AG10803 (cell line): ENCODE measurements at places on chromosomes 16 and 17.

DNA sequence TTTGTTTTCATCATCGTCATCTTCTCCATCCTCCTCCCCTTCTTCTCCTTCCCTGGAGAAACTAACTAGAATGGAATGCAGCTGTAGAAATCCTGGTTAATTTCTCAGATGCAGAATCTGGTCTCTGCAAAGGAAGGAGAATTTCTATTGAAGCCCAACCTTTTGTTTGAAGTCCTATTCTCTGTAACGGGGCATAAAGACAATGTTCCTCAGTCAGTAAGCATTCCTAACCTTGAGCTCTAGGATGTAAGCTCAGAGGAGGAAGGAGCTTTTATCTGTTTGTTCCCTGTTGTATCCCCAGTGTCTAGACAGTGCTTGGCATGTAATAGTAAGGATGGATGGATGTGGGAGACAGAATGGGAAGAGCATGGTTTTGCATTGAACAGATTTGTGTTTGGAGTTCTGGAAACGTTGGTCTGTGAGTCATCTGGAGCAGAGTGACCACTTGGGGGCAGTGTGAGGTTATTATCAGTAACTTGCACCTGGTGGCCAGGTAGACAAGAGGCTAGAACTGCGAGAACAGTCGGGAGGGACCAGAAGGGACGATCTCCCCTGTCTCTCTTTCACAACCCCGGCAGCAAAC lies 363.7 kb downstream of the SNX29 start:
- DNase-seq = peak; percentile 82

DNA sequence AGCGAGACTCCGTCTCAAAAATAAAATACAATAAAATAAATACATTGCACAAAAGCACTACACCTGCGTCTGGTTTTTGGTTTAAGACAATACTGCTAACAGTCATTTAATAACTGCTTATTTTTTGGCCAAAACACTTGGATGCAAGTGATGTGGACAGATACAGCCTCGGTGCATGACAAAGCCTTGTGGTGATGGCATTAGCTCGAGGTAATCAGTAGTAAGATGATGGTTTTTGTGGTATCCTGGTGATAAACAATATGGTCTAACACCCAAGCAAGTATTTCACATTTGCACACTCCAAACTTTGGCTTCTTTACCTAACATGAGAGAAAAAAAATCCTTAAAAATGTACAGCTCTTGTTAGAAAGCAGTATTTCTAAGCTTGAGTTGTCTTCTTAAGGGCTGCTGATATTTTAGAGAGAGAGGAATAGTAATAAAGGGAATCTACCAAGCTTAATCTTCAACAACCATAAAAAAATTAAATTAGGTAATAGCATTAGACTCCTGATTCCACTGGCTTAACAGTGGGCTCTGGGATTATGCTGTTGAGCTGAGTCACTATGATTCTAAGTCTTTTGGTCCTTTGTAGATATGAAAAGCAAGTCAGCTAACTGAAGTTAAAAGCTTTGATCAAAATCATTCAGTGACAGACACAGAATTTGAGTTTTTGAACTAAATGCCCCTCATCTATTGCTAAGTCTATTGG lies 111.1 kb downstream of the VPS53 start:
- DNase-seq = no peak

DNA sequence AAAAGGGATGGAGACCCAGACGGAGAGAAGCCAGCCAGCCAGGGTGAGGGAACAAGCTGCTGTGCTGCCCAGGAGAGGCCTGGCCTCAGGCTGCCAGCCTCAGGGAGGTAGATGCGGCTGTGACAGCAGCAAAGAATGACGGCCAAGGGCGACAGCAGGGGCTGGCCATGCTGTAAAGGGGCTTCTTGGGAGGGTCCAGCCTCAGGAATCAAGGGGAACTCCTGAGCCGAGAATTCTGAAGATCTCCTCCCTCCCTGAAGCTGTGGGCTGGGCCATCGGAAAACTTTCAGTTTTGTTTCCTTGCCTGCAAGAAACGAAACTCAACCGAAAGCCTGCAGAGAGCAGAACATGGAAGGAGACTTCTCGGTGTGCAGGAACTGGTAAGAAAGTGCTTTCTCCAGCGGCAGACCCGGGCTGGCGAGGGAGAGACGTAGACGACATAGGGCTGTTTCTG lies at the start of gene XAF1:
XAF1 (plus strand) TSS at position 316 of the 454 bp plus-strand sequence; CDS start at position 349, 33 bp downstream.
- peak; percentile 63 for DNase-seq

- DNase-seq = peak; percentile 68
Observed at GRCh38 chr17:32253117-32253611, 12.5 kb upstream of the RHBDL3 start.

DNA sequence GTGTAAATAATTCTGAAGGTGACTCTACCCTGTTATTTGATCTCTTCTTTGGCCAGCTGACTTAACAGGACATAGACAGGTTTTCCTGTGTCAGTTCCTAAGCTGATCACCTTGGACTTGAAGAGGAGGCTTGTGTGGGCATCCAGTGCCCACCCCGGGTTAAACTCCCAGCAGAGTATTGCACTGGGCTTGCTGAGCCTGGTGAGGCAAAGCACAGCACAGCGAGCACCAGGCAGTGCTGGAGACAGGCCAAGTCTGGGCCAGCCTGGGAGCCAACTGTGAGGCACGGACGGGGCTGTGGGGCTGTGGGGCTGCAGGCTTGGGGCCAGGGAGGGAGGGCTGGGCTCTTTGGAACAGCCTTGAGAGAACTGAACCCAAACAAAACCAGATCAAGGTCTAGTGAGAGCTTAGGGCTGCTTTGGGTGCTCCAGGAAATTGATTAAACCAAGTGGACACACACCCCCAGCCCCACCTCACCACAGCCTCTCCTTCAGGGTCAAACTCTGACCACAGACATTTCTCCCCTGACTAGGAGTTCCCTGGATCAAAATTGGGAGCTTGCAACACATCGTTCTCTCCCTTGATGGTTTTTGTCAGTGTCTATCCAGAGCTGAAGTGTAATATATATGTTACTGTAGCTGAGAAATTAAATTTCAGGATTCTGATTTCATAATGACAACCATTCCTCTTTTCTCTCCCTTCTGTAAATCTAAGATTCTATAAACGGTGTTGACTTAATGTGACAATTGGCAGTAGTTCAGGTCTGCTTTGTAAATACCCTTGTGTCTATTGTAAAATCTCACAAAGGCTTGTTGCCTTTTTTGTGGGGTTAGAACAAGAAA lies 5.1 kb downstream of the STH start:
- peak; percentile 24 for DNase-seq

DNA sequence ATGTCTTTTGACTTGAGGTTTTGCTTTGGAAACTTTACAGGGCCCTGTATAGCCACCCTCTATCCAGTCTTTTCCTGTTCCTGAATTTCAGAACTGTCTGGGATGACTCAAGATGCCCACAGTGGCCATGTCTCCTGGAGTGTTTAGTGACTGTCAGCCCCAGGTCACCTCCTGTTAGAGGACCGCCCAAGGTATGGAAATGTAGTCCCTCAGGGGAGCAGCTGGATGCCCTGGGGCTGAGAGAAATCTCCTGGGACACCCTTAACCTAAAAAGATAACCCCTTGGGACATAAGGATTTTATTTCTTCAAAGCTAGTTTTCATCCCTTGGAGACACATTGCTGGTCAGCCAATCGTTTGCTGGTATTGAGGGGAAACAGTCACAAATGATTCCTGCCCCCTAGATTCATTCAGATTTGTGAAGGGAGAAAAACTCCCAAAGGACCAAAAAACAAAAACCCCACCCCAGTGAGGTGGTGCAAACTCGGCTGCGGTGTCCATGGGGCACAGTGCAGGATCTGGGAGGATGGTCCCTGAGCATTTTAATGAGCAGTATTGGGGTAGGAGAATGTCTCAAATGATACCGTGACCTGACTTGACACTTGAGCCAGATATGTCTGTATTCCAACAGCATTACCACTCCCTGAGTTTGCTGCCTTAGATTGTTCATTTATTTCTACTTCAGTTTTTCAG lies 1.7 kb downstream of the ZNF267 start:
- DNase-seq = peak; percentile 50

GRCh38 chr16:81008505-81008789 lies 1.4 kb downstream of the CENPN start:
- no peak for DNase-seq

- peak; percentile 30 for DNase-seq
Observed at GRCh38 chr16:79838496-79839259, 238.1 kb upstream of the MAF start.

DNA sequence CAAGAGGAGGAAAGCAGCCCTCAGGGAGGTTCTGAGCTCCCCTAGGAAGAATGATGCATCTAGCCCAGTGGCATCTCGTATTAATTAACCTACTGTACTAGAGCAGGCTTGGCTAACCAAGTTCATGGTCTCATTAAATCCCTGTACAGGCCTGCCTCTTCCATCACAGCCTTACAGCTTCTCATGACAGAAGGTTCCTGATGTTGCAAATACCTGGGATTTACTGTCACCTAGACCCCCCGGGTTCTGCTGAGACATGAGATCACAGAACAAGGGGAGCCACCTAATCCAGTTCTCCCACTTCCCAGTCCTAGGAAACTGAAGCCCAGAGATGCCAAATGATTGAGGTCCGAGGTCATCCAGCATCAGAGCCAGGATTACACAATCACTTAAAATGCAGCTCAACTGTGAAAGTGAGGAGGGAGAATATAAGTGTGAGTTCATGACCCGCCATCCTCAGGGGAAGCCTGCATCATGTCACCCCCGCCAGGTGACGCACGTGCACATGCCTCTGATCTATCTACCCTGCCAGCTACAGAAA lies 23.9 kb downstream of the ACLY start:
- peak; percentile 84 for DNase-seq

DNA sequence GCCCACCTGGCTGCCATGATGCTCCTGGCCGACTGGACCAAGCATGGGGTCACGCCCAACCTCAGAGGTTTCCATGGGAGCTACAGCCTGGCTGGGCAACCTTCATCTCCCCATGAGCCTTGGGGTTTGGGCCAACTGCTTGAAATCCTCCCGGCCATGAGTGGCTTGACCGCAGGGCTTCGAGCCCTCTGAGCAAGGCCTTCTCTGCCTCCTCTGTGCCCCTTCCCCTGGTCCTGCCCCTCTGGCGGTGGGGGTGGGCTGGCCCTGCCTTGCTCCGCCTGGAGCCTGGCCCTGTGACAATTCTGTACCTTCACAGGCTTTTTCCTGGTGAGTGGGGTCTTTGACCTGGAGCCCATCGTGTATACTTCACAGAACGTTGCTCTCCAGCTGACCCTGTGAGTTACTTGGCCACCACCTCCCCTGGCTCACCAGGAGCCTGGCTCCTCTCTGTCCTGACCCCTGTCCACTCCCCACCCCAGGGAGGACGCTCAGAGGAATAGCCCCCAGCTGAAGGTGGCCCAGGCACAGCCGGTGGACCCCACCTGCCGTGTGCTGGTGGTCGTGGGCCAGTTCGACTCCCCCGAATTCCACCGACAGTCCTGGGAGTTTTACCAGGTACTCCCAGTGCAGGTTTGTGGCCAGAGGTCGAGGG lies 8.8 kb upstream of the BIRC5 start:
- no peak for DNase-seq

DNA sequence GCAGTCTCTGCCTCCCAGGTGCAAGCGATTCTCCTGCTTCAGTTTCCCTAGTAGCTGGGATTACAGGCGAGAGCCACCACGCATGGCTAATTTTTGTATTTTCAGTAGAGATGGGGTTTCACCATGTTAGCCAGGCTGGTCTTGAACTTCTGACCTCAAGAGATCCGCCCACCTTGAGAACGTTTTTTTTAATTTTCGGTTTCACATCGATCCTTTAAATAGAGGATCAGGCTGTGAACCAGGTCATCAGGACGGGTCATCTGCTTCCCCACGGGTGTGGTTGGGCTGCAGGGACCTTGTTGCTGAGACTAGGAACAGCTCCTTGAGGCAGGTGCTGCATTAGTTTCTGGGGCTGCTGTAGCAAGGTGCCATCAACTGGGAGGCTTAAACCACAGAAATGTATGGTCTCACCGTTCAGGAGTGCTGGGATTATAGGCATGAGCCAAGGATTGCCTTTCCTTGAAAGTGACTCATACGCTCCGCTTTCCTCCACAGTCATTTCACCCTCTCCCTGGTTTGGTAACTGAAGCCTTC lies 7.9 kb upstream of the NAGPA start:
- peak; percentile 38 for DNase-seq

DNA sequence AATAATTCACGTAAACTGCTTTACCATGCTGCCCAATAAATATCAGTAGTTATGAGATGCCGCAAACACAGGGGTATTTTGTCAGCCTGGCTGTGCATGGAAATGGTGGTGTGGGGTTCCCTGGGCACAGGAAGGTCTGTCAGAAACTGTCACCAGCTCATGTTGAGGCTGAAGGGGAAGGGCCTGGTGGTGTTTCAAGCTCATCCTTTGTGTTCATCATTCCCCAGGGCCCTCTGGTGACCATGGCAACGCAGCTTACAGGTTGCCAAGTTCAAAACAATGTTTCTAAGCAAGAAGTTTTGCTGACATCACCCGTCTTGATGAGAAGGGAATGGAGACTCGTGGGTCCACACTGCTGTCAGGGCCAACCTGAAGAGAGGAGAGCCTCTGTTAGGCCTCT lies 348.9 kb upstream of the C16orf82 start:
- no peak for DNase-seq

- DNase-seq = no peak
Observed at GRCh38 chr17:71656964-71657858, 463.6 kb upstream of the SOX9 start.

GRCh38 chr16:58636466-58636865 lies 6.8 kb upstream of the CNOT1 start:
- DNase-seq = no peak

GRCh38 chr16:10889855-10890254 lies 12.9 kb downstream of the CIITA start:
- DNase-seq = no peak

- DNase-seq = peak; percentile 72
Observed at GRCh38 chr16:69566240-69566980, 644 bp downstream of the NFAT5 start.

- no peak for DNase-seq
Observed at GRCh38 chr16:14344292-14344691, 273.2 kb downstream of the MRTFB start.

GRCh38 chr17:49436174-49436573 lies 21.5 kb upstream of the PHB1 start:
- DNase-seq = no peak

DNA sequence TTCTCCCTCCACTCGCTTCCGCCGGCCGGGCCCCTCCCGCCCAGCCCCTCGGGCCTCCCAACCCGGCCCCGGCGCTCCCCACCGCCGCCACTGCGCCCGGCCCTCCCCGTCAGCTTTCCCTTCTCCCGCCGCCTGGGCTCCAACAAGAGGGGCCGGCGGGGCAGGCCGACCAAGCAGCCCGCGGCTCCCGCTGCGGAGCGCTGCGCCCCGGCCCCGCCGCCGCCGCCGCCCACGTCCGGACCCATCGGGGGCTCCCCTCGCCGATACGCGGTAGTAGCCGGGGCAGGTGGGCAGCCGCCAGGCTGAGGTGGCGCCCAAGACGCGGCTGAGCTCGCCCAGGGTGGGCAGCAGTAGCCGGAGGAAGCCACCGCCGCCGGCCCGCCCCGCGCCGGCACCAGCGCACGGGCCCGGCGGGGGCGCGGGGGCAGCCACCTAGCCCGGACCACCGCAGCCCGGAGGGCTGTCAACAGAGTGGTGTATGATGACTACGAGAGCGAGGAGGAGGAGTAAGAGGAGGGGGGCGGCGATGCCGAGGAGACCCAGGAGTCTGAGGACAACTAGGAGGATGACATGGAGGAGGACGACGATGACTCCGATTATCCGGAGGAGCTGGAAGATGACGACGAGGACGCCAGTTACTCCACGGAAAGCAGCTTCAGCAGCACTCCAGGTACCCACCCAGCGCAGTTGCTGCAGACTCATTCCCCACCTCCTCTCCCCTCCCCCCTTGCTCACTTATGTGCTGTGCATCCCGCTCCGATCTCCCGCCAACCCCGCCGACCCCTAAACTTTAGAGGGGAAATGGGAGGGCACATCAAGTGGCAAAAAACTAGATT lies 498 bp downstream of the LRRC37B start:
- no peak for DNase-seq
